ENCODE measurements at places on chromosomes 2 and 18. TPM values are rescaled to one million over a fixed set of nuclear protein-coding genes. Genes with fewer than 3 reads are reported as not detected.

The PPP1R7 gene
- 82.6 TPM for total RNA-seq

The DNAH7 gene
- total RNA-seq = not detected

The OSR1 gene
- total RNA-seq = not detected

DNA sequence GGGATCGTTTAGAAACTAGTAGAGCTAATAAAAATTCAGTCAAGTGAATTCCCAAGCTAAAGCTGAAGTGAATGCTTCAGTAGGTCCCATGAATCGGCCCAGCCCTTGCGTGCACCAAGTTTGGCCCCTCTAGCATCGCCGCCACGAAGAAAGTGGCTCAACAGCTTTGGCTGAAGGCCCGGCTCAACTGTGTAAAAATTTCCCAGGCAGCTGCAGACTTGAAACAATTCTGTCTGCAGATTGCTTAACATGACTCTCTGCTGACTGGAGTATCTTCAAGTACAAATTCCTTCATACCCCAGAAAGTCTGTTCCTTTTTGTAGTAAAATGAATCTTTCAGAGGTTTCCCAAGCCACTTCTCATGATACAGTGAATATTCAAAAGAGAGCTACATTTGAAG lies 32.7 kb downstream of the ALMS1 start:
- DNase-seq = no peak

DNA sequence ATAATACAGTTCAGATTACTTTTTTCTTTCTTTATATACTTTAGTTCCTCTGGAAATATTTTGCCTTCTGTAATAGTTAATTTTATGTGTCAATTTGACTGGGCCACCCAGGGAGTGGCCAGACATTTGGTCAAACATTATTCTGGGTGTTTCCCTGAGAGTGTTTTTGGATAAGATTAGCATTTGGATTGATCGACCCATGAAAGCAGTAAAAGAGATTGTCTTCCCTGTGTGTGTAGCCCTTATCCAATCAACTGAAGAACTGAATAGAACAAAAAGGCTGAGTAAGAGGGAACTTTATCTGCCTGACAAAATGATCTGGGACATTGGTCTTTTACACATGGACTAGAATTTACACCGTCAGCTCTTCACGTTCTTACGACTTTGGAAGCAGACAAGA lies 1190.1 kb upstream of the FAM98A start:
- no peak for DNase-seq

GRCh38 chr18:75208155-75208835 lies 644 bp downstream of the PTGR3 start:
- peak; percentile 31 for DNase-seq

- peak; percentile 18 for DNase-seq
Measured at GRCh38 chr2:120715941-120716340, 19.7 kb upstream of the GLI2 start.

DNA sequence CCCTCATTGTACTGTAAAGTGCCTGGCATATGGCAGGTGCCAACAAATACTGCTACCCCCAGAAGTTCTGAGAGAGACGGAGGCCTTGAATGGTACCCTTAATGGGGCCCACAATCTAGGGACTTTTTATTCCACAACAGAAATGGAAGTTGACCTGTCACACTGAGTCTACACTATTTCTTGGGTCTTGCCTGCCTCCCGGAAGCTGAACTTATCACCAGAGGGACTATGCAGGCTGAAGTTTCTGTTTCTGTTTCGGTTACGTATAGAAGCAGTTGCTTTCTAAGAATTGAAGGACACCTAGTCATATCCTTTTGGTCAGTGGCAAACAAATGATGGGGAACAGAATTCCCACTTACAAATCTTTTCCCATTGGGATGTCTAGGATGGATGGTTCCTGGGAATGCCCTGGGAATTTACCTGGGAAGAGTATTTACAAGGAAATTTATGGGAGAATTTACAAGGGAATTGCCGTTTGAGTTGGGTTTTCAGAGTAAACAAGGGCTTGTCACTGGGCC lies 74.2 kb downstream of the HS1BP3 start:
- peak; percentile 65 for DNase-seq

GRCh38 chr2:216596236-216596979 lies 36.8 kb upstream of the IGFBP2 start:
- no peak for DNase-seq

- no peak for DNase-seq
Measured at GRCh38 chr18:27520401-27520800, 335.3 kb upstream of the CHST9 start.

DNA sequence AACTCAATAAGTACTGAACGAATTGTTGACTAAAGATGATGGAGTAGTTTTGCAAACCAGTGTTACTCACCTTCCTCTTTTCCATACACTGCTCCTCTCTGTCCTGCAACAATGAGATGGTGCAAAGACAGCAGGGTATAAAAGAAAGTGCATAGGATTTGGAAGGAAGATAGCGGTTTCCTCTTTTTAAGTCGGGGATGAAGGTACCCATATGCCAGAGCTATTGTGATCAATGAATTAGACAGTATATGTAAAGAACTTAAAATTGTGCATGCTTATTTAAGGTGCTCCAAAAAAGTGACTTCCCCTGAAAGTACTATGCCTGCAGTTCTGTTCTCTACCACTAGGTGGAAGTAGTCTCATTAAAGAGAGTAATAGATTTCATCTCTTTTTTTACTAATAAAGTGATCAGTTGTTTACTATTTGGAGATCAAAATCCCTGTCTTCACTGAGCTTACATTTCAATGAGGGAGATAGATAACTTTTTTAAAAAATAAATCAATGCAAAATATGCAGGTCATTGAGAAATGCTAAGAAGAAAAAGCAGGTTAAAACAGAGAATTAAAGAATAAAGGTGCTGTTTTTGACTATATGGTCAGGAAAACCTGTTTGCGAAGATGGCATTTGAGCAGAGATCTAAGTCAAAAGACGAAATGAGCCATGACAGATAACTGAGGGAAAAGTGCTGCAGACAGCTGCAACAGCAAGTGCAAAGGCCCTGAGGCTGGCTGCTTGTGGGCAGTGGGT lies 339.7 kb upstream of the SLC14A2 start:
- DNase-seq = no peak

DNA sequence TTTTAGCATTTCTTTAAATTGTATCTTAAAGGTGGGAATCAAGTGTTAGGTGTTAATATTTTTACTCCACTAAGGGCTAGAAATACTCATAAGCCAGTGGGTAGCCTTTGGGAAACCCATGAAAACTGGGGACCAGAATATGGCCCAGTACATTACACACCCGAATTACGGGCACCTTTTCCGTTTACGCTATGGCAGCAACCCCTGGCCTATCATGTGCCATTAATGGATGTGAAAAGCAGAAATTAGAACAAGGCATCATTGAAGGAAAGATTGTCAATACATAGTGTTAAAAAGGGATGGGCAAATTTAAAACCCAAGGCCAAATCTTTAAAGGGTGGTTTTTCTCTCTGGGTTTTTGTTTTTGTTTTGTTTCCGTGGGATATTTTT lies 781 bp downstream of the FARP2 start:
- no peak for DNase-seq

DNA sequence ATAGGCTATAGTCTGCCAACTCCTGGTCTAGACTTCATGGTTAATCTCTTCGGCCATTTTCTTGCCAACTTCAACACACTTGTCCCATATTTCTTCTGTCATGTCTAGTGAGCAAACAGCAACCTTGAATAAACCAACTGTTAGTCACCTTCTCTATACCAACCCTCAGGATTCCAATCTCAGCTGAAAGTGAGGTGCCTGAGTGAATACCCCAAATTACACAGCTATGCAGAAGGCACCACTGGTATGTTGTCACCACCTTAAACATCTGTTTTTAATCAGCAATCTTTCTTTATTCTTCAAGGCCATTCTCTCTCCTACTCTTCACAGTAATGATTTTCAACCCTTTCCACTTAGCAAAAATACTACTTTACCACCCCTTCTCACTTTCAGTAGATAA lies 39.3 kb downstream of the THOC1 start:
- no peak for DNase-seq

DNA sequence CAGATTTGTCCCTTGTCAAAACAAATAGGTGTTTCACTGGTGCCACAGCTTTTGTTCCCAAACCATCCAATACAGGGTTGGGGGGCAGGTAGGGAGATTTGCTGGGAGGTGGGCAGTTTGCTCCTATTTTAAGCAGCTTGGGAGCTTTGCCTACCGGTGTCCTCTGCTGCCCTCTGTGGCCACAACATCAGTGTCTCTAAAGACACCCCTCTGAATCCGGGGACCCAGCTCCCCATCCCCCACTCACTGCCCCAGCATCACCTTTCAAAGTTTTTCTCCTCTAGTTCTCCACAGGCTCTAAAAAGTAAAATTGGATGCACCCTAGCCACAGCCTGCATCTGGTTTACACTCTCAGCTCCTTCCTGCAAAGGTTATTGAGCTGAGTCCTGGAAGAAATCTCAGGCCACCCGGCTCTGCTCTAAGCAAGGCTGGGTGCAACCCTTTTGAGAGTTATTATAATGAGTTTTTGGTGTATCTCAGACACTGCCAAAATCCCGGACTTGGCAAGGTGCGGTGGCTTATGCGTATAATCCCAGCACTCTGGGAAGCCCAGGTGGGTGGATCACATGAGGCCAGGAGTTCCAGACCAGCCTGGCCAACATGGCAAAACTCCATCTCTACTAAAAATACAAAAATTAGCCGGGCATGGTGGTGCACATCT lies 2.9 kb upstream of the EPAS1 start:
- DNase-seq = no peak
